ENCODE measurements at places on chromosomes 3 and 15.
A peak's percentile ranks its signal among the peaks of the same experiment; 100 is the strongest.

DNA sequence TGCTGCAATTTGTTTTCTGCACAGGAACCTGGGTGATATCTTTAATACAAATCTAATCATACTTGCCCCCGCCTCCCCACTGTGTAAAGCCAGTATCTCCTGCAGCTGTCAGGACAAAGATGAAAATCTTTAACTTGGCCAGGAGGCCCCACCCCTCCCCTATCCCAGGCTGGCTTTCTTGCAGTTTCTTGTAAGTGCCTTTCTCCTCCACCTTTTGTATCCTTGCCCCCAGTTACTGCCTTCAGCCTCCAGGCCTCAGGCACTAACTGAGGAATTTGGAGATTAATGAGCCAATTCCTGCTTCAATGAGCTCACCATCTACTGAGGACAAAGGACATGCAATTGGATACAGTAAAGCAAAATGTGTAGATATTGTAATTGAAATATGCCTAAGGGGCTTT lies 6.5 kb downstream of the GCSAM start:
- no peak for DNase-seq

DNA sequence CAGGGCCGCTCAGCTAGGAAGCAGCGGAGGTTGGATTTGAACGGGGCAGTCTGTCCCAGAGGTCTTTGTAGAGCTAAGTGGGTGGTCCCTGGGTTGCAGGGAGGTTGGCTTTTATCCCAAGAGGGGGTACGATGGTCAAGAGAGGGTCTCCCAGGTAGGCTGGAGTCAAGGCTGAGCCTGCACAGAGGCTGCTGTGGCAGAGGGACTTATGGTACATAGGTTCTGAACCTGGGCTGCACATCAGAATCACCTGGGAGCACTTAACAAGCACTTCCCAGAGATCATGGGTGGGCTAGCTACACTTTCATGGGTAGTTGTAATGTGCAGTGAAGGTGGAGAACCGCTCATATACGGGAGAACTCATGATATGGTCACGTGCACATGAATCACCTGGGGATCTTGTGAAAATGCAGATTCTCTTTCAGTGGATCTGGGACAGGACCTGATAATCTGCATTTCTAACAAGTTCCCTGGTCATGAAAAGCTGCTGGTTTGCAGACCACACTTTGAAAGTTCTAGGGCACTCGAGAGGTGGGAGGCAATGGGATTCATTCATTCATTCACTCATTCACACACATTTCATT lies 2.9 kb upstream of the RASGRF1 start:
- no peak for DNase-seq

GRCh38 chr3:48440590-48440958 lies 517 bp downstream of the TMA7 start:
- no peak for DNase-seq

DNA sequence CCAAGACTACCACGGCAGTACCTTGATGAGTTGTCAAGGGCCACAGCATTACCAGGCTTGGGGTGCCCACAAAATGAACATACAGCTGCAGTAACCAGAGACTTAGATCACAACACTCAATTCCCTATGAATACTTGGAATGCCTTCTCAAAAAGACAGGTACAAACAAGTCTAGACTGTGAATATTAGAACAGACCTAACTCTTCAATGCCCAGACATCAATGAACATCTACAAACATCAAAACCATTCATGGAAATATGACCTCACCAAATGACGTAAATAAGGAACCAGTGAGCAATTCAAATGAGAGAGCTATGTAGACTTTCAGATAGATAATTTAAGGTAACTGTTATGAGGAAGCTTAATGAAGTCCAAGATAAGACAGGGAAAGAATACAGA lies 185.1 kb upstream of the POU1F1 start:
- DNase-seq = no peak

DNA sequence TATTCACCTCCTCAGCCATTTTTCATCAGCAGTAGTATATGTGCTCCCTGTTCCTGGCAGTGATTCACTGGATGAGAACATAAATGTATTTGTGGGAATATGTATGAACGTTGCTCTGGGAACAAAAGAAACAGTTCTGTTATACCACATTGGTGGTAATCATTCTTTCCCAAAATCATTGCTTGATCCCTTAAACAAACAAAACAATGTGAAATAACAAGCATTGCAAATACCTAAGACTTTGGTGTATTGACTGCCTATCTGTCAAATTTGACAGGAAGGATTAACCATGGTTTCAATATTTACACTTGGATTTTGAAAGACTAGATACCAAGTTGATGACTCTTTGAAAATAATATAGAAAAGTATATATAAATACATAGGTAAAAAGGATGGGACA lies 284.1 kb downstream of the FHIT start:
- DNase-seq = no peak

DNA sequence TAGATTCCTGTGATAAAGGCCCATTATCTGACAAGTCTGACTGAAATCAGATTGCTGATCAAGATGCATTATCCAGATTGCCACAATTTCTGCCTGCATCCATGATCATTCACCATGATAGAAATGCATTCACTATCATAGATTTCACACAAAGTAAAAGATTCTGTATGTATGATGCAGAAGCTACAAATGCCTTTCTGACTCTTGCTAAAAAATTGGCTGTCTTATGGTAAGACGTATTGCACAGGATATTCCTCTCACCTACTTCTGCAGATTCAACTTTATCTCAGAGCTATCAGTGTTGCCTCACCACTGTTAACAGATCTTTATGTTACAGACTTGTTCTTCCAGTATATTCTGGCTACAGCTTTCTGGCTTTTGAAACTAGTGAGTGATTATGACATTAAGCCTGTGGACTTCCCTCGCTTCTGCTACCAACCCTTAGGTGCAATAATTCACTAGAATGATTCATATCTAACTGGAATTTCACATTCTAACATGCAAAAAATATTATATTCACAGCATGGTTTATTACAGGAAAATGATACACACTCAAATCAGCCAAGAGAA lies 955.3 kb downstream of the EPHA3 start:
- DNase-seq = no peak

GRCh38 chr15:92327033-92327432 lies 66.6 kb upstream of the ST8SIA2 start:
- DNase-seq = no peak

- DNase-seq = no peak
These were observed 10.1 kb upstream of the CHCHD6 start for GRCh38 chr3:126693921-126694320.

- no peak for DNase-seq
These were observed 150.7 kb downstream of the SSR3 start for GRCh38 chr3:156404217-156404616.

GRCh38 chr3:160801386-160802118 lies 45.5 kb downstream of the PPM1L start:
- DNase-seq = peak; percentile 79

GRCh38 chr3:69342074-69342473 lies 43.8 kb downstream of the FRMD4B start:
- DNase-seq = no peak

DNA sequence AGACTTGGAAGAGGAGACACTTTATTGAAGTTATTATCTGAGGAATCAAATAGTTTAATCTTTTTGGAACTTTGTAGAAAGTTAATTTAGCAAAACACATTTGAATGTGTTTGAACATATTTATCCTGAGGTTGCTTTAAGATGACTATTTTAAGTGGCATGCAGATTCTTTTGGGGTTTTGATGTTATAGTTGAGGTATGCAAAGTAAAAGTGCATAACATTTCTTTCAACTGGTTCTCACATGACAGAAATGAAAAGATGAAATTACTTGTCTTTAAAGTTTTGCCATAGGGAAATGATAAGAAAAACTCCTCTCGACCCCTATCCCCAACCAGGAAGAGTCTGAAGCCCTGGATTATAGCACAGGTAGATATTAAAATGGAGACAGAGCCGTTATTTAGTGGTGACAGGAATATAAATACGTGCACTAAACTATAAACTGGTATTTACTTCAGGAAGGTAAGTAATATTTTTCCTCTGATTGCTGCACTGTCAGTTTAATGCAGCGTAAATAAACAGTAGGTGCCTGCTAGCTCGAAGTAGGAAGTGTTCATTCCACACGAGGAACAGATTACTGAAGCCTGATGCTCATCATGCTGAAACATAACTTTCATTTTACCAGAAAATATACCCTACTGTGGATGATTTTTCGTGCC lies 15.1 kb upstream of the SATB1 start:
- DNase-seq = no peak

DNA sequence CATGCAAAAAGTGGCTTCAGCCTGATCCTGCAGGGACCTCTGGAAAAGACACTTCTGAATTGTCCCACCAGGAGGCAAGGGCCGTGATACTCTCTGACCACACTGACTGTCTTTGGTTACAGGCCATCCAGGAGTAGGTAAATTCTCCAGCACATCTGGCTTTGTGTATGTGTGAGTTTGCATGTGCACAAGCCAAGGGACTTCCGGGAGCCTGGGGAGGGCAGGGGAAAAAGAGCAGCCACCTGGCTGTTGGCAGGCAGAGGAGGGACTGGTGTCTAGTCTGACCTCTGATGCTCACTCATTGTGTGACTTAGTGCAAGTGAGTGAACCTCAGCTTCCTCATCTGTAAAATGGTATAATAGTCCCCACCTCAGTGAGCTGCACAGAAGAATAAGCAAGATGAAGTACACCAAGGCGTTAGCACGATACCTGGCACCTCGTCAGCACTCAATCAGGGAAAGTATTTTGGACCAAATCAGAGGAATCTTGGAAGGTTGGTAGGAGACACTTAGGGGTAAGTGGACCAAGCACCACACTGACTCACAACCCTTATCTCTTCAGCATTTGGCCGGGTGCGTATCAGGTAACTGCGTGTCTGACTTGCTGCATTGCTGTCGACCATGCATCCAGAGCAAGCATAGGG lies 19.1 kb downstream of the KLHL6 start:
- DNase-seq = no peak

DNA sequence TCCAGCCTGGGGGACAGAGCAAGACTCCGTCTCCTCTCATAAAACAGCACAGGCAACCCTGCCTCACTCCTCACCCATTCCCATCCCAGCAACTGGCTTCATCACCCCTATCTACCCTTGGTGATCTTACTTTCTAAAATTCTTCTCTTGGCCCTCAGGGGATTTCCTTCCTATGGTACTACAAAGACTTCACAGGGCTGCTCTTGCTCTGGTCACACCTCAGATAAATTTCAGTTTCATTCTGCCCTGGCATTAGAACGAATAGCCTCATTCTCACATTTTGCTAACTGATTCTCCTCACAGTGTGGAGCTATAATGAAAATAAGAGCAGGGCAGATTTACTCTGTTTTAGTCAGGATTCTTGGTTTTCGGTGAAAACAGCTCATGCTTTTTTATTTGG lies 22.1 kb upstream of the CRBN start:
- no peak for DNase-seq

DNA sequence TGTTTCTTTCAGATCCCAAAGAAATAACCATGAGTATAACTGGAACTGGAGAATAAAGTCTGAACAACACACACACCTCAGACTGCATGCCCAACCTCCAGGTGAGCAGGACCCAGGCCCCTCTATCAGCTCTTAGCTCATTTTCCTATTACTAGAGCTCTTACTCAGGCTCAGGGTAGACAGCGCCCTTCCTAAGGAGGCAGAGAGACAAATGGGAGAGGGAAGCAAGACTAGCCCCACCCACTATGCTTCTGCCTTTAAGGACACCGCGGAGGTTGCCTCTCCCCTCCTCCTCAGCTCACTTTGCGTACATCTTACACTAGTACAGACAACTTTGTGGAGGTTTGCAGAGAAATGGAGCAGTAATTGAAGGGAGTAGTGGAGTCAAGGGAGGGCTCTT lies 44.0 kb upstream of the GLCE start:
- DNase-seq = no peak

- no peak for DNase-seq
These were observed 98.2 kb downstream of the SRGAP3 start for GRCh38 chr3:9151240-9151639.

GRCh38 chr15:57735431-57735830 lies 28.9 kb downstream of the POLR2M start:
- DNase-seq = no peak

- no peak for DNase-seq
These were observed 93.6 kb upstream of the FAM174B start for GRCh38 chr15:92749216-92749615.

DNA sequence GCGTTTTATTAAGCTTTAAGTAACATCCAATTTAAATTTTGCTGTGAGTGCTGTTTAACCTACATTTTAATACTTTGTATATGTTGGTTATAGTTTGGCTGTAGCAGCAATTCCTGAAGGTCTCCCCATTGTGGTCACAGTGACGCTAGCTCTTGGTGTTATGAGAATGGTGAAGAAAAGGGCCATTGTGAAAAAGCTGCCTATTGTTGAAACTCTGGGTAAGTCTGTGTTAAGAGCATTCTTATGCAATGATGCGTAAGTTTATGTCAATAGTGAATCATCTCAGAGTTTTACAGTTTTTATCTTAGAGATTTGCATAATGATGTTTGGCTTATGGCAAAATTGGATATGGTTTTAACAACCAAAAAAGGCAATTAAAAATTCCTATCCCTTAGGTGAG lies 62.7 kb downstream of the ASTE1 start:
- peak; percentile 84 for DNase-seq

GRCh38 chr15:73597036-73597638 lies 36.1 kb downstream of the NPTN start:
- no peak for DNase-seq

DNA sequence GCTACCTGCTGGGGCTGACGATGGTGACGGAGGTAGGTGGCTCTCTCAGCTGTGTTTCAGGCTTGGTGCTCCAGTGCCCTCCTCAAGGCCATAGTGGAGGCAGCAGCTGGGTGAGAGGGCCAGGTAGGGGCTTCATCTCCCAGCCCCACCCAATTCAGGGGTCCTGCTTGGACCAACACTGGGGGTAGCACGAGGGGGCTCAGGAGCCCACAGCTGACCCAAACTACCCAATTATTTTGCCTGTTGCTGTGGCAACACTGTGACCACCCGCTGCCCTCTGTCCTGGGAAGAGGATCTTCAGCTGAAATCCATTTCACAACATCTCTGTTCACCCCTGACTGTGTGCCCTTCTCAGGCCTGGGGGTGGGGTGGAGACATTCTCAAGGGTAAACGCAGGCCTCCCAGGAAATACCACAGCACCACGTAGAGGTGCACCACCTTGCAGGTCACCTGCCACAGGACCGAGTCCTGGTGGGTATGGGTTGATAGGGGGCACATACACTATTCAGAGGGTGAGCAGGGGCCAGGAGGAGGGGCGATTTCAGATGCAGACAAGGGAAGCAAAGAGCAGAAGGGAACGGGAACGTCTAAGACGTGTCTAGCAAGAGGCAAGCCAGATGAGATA lies 62.7 kb downstream of the GRIP2 start:
- DNase-seq = no peak

DNA sequence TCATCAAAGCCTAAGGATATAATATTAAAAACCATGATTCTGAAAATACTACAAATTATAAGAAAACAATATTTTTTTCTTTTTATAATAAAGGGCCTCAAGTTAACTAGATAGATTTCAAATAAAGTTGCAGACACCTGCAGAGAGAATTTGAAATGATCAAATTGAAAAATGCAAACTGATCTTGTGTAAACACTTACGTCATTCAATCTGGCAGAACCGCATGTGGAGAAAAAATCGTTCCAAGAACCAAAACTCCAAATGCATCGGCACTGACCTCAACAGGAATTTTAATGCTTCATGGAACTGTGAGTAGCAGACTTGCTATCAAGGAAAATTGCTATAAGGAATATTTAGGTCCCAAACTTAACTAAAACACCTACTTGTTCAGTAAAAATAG lies 17.2 kb downstream of the CPA3 start:
- DNase-seq = no peak

GRCh38 chr15:62881056-62881455 lies 161.5 kb upstream of the TPM1 start:
- no peak for DNase-seq

Data from inflammatory macrophage treated with lipopolysaccharide for 1 hour (primary cell).